CD8-positive, alpha-beta memory T cell (primary cell): ENCODE measurements at places on chromosomes 16 and 17. TPM values are rescaled to one million over a fixed set of nuclear protein-coding genes. Genes with fewer than 3 reads are reported as not detected.

- H3K36me3 ChIP-seq: no peaks in the 10 kb centered on the region
- H3K27ac ChIP-seq: no peak overlapping the region
- H3K4me1 ChIP-seq: no peaks in the 10 kb centered on the region
- H3K4me3 ChIP-seq: no peak overlapping the region
These were observed 319.2 kb downstream of the SOX9 start for GRCh38 chr17:72439893-72440502.

- DNase-seq: no peak
- no peak overlapping the region for H3K27ac ChIP-seq
- no peaks in the 10 kb centered on the region for H3K27me3 ChIP-seq
- no peaks in the 10 kb centered on the region for H3K4me1 ChIP-seq
- no peaks in the 10 kb centered on the region for H3K36me3 ChIP-seq
These were observed 1.6 kb upstream of the ODF4 start for GRCh38 chr17:8337802-8338752.

- H3K27me3 ChIP-seq: no peaks in the 10 kb centered on the region
- H3K4me1 ChIP-seq: no peaks in the 10 kb centered on the region
- no peak overlapping the region for H3K4me3 ChIP-seq
- H3K36me3 ChIP-seq: no peaks in the 10 kb centered on the region
These were observed 43.4 kb downstream of the UBN1 start for GRCh38 chr16:4890686-4891085.

- H3K27me3 ChIP-seq: no peaks in the 10 kb centered on the region
- DNase-seq: peak; percentile 64
- H3K4me1 ChIP-seq: peaks cover 15% of the 10 kb centered on the region
- H3K27ac ChIP-seq: peak within 1 kb of the TSS; percentile 49
These were observed at the start of gene MOSMO for GRCh38 chr16:22007509-22008214. TSS of gene MOSMO (plus strand) at chr16:22008111. CDS start at chr16:22008302, 191 bp downstream.

The RAC3 gene
- total RNA-seq: 4.2 TPM

The TANC2 gene
- 6.8 TPM for total RNA-seq

DNA sequence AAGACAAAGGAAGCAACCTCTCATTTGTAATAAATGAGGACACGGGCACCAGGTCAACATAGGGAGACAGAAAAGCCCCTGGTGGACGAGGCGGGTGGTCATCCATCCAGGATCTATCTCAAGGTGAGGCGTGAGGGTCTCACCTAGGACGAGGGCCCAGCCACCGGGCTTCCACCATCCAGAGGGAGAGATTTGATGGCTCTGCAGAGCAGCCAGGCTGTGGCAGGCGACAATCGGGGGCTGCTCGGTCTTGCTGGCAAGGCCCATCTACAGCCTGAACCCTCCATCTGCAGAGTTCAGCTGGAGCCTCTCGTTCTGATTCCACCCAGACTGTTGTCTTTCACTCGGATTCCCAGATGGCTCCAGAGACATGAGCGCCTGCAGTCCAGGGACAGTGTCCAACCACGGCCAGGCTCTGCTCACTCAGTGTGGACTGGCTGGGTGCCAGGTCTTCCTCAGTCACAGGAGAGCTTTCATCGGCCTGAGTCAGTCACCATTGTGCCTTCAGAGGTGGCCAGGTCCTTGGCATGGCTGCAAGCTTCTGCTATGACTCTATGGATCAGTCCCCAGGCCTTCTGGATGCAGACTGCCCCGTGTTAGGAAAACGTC, 5.9 kb downstream of the LITAFD start:
- peaks cover 7% of the 10 kb centered on the region for H3K4me1 ChIP-seq
- no peak overlapping the region for H3K27ac ChIP-seq
- DNase-seq: no peak
- no peaks in the 10 kb centered on the region for H3K27me3 ChIP-seq
- H3K36me3 ChIP-seq: peaks cover under 1% of the 10 kb centered on the region

DNA sequence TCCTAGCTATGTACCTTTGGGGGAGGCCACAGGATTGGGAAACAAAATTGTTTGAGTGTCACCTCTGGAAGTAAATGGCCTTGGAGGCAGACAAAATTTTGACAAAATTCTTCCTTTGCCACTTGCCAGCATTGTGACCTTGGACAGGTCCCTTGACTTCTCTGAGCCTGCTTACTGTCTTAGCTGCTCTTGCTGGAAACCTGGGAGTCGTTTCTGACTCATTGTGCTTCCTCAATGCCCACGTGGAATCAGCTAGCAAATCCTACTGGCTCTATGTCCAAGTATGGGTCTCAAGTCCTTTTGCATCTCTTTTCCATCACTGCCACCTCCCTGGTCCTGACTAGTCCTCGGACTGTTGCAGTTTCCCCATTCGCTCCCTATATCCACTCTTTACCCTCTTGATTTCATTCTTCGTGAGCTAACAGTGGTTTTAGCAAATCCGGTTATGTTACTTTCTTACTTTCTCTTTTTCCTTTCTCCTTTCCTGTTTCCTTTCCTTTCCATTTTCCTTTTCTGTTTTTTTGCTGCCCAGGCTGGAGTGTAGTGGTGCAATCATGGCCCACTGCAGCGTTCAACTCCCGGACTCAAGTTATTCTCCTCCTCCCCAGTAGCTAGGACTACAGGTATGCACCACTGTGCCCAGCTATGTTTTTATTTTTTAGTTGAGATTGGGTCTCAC, 68.1 kb upstream of the LGALS9 start:
- H3K27ac ChIP-seq: no peak overlapping the region
- DNase-seq: no peak
- no peak overlapping the region for H3K4me3 ChIP-seq
- H3K36me3 ChIP-seq: no peaks in the 10 kb centered on the region
- H3K4me1 ChIP-seq: no peaks in the 10 kb centered on the region
- no peaks in the 10 kb centered on the region for H3K27me3 ChIP-seq

The MTSS2 gene
- 2.2 TPM for total RNA-seq

- no peak overlapping the region for H3K27ac ChIP-seq
- no peaks in the 10 kb centered on the region for H3K27me3 ChIP-seq
- H3K36me3 ChIP-seq: no peaks in the 10 kb centered on the region
- no peak overlapping the region for H3K4me3 ChIP-seq
- DNase-seq: no peak
- H3K4me1 ChIP-seq: peaks cover 11% of the 10 kb centered on the region
These were observed 3.8 kb downstream of the ARL4D start for GRCh38 chr17:43402567-43402966.

GRCh38 chr17:42277342-42277712, 1.1 kb upstream of the STAT5B start:
- peak overlapping the region; percentile 64 for H3K27ac ChIP-seq
- no peaks in the 10 kb centered on the region for H3K36me3 ChIP-seq
- no peaks in the 10 kb centered on the region for H3K27me3 ChIP-seq
- H3K4me1 ChIP-seq: peaks cover 36% of the 10 kb centered on the region

DNA sequence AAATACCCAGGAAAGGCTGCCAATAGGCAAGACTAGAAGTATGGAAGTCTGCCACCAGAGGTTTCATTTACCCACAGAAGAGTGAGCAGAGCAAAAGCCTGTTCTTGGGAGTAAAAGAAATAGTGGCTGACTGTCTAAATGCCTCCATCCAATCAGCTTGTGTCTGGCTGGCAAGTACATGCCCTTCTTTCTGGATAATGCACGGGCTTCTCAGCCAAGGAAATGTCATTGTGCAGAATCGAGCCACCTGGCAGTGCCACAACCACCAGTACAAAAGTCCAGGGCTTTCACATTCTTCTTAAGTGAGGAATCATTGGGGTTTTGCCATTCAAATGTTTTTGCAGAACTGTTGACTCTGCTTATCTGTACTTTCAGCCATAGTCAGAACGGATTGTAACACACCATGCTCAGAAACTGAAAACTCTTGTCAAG, 10.1 kb upstream of the ERCC4 start:
- no peaks in the 10 kb centered on the region for H3K4me1 ChIP-seq
- H3K27me3 ChIP-seq: peaks cover 6% of the 10 kb centered on the region
- no peak for DNase-seq
- no peaks in the 10 kb centered on the region for H3K36me3 ChIP-seq
- H3K27ac ChIP-seq: no peak overlapping the region

The RHBDL3 gene
- total RNA-seq: 0.20 TPM

- no peak overlapping the region for H3K4me3 ChIP-seq
- H3K27ac ChIP-seq: no peak overlapping the region
- H3K4me1 ChIP-seq: no peaks in the 10 kb centered on the region
- H3K27me3 ChIP-seq: no peaks in the 10 kb centered on the region
These were observed 30.6 kb downstream of the LYRM1 start for GRCh38 chr16:20931066-20931600.

The ODF4 gene
- not detected for total RNA-seq

DNA sequence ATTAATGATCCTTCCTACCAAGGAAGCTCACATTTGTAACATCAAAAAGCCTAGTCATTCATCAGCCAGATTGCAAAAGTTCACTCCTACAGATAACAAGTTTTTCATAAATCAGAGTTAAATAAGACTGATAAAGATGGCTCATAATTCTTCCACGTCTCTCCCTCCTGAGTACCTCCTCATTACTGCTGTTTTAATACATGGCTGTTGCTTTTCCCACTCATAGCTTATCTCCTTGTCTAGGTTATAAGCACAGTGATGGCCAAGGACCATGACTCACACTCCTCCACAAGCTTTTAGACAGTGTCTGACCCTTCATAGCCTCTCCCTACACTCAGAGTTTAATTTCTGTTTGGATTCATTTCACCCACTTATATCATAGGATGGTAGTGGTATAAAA, 100.9 kb upstream of the MON1B start:
- H3K27me3 ChIP-seq: no peaks in the 10 kb centered on the region
- H3K27ac ChIP-seq: no peak overlapping the region
- H3K4me3 ChIP-seq: no peak overlapping the region
- no peaks in the 10 kb centered on the region for H3K4me1 ChIP-seq

The SBK1 gene
- 4.1 TPM for total RNA-seq

The CD79B gene
- total RNA-seq: 18.1 TPM

The RAP1GAP2 gene
- total RNA-seq: 1.4 TPM

The SCNN1B gene
- total RNA-seq: not detected

GRCh38 chr17:49521471-49522356, 26.6 kb downstream of the NGFR start:
- no peaks in the 10 kb centered on the region for H3K36me3 ChIP-seq
- H3K4me3 ChIP-seq: no peak overlapping the region
- DNase-seq: no peak
- H3K27ac ChIP-seq: no peak overlapping the region

The C1QL1 gene
- not detected for total RNA-seq
